Stimulated activated effector memory CD8-positive, alpha-beta T cell treated with anti-CD3 and anti-CD28 coated beads, Interleukin-12 subunit alpha, Interleukin-12 subunit beta, amount 100 ng/mL, for 72 hours (primary cell): ENCODE measurements at places on chromosomes 2 and 18.
A peak's percentile ranks its signal among the peaks of the same experiment; 100 is the strongest.

GRCh38 chr2:240450532-240451107, 15.2 kb downstream of the GPC1 start:
- no peak for DNase-seq

GRCh38 chr2:40418614-40419363, 33.1 kb downstream of the SLC8A1 start:
- no peak for DNase-seq

- no peak for DNase-seq
Observed at GRCh38 chr18:10314066-10314465, 140.4 kb upstream of the APCDD1 start.

DNA sequence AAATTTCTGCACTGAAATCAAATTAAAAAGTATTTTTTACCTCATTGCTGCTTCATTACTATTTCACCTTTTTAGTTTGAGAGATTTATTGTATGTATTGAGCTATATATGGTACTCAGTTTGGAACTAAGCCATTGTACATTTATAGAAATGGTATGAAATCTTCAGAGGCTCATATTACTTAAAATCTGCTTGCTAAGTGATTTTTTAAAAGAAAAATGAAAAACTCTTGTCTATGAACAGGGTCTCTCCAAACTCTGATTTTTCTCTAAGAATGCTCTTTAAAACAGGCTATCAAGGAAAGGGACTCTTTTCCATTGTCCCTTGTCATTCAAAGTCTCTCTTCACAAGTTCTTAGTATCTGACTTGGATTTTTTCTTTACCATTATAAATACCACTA, 31.8 kb downstream of the C1D start:
- no peak for DNase-seq

GRCh38 chr2:146214394-146214929, 1630.4 kb upstream of the ACVR2A start:
- no peak for DNase-seq

- peak; percentile 74 for DNase-seq
Observed at GRCh38 chr2:190679813-190680591, 31.1 kb downstream of the NAB1 start.

DNA sequence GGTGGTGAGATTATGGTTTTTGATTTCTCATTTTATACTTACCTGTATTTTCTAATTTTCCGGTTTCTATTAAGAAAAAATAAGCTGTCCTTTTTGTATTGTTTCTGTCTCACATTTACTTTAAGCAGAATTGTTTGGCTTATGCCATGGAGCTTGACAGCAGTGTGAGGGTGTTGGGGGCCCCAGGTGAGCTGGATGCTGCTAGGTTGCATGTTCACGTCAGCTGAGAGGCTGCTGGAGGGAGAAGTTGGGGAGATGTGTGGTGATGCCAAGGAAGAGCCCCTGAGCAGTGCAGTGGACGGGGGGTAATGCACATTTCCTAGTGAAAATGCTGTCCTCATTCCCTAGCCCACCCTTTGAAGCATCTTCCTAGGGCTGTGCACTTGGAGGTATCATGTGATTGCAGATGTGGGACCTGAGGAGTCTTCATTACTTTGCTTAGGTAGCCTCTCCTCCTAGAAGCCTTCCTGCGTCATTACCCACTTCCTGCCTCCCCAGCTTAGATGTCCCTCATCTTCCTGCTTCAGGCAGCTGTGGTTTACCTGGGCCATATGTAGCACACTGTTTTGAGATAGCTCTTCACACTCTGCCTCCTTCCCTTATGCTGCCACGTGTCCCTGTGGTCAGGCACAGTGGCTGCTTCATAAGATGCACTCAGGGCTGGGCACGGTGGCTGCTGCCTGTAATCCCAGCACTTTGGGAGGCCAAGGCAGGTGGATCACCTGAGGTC, 16.2 kb downstream of the ATG16L1 start:
- DNase-seq: peak; percentile 55

- DNase-seq: no peak
Observed at GRCh38 chr18:55479656-55480420, 108.2 kb downstream of the TCF4 start.

- DNase-seq: no peak
Observed at GRCh38 chr2:23286758-23287704, 97.9 kb upstream of the KLHL29 start.

GRCh38 chr2:128752691-128753263, 434.1 kb upstream of the HS6ST1 start:
- no peak for DNase-seq

- no peak for DNase-seq
Observed at GRCh38 chr2:129722306-129723019, 257.0 kb upstream of the RAB6C start.

DNA sequence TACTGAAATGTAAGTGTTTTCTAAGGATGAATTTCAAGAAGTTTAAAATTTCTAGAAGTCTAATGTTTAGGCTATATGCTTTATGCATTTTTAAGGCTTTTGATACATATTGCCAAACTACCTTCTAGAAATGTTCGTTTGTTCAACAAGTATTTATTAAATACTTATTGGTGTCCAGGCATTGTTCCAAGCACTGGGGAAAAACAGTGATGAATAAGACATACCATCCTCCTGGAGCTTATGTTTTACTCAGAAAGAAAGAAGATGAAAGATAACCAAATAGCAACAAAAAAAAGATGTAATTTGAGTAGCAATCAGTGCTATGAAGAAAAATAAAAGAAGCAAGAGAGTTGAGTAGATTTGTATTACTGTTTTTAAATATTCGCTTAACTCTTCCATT, 692.9 kb downstream of the SLC4A3 start:
- DNase-seq: no peak

DNA sequence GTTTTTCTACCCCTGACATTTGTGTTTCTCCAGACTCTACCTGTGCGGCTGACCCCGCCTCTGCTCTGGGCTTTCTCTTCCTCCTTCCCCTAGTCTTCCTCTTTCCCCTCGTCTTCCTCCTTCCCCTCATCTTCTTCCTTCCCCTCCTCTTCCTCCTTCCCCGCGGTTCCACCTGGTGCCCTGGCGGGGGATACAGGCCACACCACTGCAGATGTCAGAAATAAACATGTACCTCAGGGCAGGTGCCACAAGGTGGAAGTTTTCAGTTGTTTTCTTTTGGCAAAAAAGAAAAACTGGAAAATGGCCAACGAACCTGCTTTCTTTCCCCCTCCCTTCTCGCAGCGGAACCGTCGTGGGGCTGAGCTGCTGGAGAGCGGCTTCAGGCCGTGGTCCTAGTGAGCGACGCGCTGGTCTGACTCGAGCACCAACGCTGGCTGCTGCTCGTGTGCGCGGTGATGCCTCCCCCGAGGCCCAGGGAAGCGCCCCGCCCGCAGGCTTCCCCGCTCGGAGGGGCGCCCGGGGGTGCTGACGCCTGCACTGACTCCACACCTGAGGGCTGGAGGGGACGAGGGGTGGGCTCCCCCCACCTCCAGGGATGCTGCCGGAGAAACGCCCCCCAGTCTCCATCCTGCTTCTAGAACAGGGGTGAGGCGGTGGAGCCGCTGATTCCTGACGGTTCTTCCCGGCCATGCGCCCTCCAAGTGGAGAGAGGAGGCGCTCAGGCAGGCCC, 83.7 kb upstream of the ZNF516 start:
- DNase-seq: no peak

DNA sequence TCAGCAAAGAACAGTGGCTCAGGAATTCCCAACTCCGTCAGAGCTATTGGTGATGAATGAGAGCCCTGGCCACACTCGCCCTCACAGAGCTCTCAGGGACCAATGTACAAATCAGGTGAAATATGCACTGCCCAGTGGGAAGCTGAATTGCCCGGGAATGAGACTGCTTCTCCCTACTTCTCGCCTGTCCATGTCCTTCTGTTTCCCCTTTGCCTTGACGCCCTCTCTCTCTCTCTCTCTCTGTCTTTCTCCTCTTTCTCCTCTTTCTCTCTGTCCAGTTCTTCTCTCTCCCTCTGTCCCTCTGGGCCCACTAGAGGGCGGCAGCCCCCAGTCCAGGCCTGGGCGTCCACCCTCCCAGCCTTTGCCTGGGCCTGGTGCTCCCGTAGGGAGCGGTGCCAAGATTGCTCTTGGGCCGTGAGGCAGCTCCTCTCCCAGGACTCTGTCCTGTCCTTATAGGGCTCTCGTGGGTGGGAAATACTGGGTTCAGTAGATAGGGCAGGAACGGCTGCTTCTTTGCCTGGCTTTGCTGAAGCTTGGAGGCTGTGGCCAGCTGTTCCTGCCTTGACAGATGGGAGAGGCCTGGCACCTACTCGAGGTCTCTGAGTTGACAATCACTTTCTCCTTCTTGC, 28.4 kb upstream of the PUM2 start:
- DNase-seq: no peak

DNA sequence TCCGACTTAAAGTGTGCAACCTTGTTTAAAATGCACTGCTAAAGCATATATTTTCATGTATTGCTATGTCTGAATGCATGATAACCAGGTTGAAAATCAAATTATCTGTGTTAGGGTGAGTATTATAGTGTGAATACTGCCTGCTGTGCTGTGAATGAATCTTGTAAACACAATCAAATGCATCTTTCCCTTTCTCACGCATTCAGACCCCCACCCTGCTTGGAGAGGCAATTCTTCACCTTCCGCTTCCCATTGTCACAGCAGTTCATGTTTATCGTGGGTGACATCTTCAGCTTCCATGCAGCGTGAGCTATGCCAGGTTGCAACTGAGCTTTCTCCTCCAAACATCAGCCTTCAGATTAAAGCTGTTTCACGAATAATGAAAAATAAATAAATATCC, 418.0 kb downstream of the MEIS1 start:
- DNase-seq: no peak

- no peak for DNase-seq
Observed at GRCh38 chr18:9364242-9364641, 29.7 kb downstream of the TWSG1 start.

- no peak for DNase-seq
Observed at GRCh38 chr2:163734881-163735684, 725 bp downstream of the FIGN start.

DNA sequence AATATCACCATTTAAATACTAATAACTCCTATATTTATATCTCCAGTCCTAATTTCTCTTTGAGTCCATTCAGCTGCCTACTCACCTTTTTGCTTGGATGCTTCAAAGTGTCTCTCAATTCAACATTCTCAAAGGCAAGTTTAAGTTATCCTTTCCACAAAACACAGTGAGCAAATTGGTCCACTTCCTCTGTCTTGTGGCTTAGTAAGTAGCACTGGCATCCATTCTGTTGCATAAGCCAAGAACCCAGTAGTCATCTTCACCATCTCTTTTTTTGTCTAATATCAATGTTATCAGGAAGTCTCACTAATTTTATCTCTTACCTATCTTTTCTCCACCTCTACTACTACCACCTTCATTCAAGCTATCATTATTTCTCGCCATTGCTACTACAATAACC, 27.4 kb upstream of the IL1RL1 start:
- DNase-seq: no peak

DNA sequence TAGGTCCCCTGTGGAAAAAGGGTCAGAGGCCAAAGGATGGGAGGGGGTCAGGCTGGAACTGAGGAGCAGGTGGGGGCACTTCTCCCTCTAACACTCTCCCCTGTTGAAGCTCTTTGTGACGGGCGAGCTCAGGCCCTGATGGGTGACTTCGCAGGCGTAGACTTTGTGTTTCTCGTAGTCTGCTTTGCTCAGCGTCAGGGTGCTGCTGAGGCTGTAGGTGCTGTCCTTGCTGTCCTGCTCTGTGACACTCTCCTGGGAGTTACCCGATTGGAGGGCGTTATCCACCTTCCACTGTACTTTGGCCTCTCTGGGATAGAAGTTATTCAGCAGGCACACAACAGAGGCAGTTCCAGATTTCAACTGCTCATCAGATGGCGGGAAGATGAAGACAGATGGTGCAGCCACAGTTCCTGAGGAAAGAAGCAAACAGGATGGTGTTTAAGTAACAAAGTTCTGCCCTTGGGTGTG, 165.8 kb downstream of the RPIA start:
- DNase-seq: no peak

- no peak for DNase-seq
Observed at GRCh38 chr2:191230174-191230573, 15.0 kb upstream of the MYO1B start.

DNA sequence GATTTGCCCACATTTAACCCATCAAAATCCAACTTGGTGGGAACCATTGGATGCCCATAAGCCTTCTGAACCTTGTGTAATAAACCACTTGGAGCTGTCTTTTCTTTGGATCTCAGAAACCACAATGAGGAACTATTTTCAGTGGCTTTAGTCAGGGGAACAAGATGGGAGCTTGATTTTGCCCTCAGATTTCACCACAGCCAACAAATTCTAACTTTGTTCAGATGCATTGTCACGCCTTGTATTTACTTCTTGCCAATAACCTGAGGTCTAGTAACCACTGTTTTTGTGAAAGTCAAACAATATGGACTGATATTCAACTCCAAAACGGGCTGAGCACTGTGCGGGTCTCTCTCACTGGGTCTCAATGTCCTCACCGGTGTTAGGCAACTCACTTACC, 508.2 kb downstream of the TNS1 start:
- DNase-seq: no peak

DNA sequence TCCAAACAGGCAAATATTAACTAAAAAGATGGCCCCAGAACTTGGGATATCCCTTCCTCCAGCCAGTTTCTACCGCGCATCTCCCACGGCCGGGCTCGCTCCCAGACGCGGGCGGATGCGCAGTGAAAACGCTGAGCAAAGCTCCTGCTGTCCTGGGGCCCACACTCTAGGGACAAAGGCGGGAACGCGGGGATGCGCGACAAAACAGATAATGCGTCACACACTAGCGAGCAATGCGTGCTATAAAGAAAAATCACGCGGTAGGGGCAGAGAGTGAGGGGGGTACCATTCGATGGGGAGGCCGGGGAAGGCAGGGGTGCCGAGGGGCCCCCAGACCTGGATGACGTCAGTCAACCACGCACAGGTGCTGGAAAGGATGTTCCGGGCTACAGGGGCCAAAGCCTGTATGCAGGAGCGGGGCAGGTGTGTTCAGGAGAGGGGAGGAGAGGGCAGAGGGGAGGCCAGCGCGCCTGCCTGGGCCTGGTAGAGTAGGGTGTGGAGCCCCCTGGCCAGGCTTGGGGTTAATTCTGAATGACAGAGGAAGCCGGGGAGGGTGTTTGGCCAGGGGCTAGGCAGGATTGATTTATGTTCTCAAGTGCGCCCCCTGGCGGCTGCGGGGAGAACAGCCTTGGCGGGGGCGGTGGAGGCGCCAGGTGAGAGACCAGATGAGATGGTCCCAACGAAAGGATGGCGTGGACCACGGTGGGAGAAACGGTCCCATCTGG, 14.9 kb upstream of the ITM2C start:
- DNase-seq: peak; percentile 78

DNA sequence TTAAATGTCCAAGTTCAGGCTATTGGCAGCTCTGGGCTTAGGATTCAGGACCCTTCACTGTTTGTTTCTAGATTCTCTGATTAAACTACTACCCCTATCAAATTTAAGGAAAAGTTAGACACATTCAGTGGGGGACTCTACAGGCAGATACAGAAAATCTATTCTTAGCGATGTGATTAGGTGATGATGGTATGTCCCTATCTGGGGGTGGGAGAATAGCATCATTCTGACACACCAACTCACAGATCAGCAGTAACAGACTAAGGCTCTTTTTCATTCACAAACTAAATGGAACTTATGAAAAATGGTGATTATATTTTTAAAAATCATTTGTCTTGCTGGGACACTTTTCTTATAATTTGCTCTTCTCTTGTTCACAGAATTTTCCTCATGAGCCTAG, 232.9 kb upstream of the CDH2 start:
- DNase-seq: no peak

GRCh38 chr2:231929961-231930592, 3.9 kb upstream of the NPPC start:
- peak; percentile 62 for DNase-seq

- no peak for DNase-seq
Observed at GRCh38 chr2:108061439-108062042, 75.2 kb downstream of the SLC5A7 start.
